ENCODE measurements at places on chromosomes 7 and 10.

DNA sequence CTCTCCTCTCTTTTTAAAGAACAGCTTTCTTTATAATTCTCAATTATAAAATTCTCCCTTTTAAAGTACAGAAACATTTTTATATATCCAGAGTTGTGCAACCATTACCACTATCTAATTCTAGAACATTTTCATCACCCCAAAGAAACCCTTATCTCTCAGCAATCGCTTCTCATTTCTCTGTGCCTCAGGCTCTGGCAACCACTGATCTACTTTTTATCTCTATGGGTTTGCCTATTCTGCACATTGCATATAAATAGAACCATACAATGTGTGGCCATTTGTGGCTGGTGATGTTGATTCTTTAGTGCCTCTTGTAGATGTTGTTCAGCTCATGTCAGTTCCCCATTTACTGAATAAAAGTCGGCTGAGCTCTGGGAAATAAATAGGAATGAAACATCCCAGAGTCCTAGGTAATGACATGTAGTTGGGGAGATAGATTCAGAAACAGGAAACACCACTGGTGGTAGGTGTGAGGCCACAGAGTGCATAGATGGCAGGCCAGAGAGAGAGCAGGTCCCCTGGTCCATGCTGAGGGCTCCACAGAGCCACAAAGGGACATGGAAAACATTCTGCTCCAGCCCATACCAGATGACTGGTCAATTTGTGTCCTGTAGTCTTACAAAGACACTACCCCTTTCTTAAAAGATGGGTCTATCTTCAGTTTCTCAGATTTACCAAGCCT, 126.5 kb downstream of the PLPP4 start:
- DNase-seq = no peak

DNA sequence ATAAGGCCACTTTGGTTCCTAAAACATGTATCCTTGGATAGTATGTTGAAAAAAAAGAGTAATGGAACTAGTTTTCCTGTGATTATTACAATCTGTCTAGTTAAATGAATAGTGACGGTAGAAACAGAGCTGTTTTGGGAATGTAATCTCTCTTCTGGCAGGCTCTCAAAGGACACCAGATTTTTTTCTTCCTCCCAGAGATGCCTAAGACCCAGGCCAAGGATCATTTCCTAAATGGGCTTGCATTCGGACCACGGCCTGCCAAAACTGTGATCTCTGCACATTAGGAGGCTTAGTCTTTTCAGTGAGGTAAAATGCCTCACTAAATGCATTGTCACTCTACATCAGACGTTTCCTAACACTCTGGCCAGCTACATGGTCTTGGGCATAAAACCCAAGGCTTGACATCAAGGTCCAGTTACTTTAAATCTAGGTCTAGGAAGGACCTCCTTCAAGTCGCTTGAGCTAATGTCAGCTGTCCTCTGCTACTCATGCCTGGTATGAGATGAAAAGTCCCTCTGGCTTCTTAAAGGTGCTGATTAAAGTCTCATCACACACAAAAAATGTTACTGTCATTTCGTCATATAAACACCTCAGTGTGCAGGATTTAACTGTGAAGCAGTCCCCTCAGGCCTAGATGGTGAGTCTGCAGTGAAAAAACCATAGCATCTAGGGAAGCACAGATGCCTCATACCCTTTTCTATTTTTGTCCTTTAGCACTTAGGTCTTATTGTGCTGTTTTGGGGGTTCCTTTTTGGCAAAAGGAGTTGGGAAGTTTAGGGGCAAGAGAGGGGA, 47.7 kb downstream of the DLD start:
- no peak for DNase-seq

DNA sequence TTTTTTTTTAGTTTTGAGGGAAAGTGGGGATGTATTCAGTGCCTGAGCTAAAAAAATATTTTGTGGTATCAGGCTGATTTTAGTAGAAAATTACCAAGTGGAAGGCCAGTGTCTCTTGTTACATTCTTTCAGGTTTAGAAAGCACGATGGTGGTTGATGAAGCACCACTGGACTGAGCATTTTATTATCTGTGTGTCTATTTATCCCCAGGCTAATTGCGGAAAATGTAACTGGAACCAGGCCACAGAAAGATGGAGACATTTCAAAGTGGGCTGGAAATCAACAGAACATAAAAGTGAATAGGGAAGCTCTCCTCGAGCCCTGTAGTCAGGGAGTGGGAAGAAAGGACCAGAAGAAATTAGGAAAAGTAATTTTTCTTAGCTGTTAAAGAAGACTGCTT, 261.0 kb downstream of the STK31 start:
- DNase-seq = no peak

- peak; percentile 22 for DNase-seq
Measured at GRCh38 chr10:80158598-80159127, 26.1 kb downstream of the PLAC9 start.

GRCh38 chr10:58782876-58783851, 270.5 kb downstream of the BICC1 start:
- no peak for DNase-seq

DNA sequence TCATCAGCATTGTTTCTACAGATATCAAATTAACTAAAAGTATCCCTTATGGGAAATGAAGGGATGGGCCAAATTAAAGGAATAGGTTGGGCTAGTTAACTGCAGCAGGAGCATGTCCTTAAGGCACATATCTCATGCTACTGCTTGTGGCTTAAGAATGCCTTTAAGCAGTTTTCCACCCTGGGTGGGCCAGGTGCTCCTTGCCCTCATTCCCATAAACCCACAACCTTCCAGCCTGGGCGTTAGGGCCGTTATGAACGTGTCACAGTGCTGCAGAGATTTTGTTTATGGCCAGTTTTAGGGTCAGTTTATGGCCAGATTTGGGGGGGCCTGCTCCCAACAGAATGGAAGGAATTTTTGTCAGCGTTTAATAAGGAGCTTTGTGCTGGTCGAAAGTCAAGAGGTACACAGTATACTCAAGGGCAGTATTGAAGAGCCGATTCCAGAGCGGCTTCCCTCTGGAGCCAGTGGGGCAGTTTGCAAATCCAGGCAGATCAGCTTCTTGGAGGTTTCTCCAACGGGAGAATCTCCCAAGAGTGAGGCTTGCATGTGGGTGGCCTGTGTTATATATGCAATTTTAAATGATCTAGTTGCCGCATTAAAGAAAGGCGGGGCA, 7.7 kb downstream of the PFKP start:
- DNase-seq = no peak

DNA sequence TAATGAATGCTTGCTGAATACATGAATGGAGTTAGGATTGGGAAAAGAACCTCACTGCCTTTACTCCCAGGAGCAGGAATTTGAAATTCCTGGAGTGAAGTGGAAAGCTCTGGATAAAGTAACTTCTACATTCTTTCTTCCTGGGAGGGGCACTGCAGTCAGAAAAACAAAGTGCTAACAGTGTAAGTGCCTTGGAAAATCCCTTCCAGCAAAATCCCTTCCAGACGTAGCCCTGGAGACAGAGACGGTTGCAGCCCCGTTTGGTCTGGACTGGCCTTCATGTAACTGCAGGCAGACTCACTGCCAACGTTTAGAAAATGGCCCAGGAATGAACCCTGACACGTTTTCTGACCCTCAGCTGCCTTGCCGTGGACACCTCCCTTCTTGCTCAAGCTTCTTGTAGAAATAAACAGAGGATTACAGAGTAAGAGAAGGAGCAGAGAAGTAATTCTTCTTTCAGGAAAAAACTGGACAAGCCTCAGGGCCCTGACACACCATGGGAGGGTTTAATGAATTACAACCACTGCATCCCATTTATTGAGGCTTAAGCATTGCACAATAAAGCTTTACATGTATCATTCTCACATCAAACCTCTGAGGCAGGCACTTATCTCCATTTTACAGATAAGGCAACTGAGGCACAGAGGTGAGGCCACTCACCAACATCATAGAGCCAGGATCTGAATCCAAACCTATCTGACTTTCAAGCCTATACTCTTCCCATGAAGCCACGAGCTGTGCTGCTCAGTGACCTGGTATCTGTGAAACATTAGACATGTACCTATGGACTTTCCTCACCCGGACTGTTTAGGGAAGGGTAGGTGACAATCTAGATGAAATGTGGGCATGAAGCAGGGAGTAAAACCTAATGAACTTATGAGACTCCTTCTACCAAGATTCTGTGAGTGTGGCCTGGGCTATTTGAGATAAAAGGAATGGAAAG, 7.8 kb downstream of the ITPRIP start:
- no peak for DNase-seq

GRCh38 chr7:25858525-25859411, 293.2 kb upstream of the NFE2L3 start:
- no peak for DNase-seq

GRCh38 chr7:138654616-138655015, 46.5 kb downstream of the SVOPL start:
- no peak for DNase-seq

GRCh38 chr7:116570306-116570705, 45.5 kb downstream of the CAV1 start:
- DNase-seq = no peak

DNA sequence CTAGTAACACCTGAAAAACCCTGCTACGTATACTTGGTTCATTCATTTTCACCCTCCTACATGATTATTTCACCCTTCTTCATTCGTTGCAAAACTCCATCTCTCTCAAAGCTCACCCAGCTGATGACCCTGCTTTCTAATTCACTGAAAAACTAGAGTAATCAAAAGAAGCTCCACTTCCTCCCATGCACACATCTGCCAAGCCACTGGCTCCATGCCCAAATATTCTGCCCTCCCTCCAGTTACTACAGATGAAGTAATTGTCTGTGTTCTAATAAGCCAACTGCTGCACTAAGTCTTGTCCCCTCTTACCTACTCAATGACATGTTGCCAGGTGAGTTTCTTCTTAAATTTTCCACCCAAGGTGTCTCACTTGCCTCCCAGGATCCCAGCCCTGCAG, 96.9 kb upstream of the CCDC71L start:
- peak; percentile 92 for DNase-seq

- DNase-seq = no peak
Measured at GRCh38 chr7:151436446-151437158, 3.3 kb downstream of the CRYGN start.

DNA sequence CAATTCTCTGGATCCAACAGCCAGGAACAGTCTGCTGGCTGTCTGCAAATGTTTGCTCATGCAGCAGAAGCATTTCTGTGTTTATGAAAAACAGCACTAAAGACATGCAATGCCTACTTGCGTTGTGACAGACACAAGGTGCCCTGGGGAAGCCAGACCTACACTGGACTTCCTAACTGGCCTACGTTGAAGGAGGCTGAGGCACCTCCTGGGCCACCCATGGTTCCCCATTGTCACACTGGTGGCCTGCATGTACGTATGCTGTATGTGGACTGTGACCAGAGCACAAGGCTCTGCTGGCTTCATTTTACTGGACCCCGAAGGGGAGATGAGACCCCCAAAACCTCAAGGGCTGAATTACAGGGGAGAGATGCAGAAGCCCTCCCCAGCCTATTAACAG, 27.7 kb downstream of the PSAP start:
- DNase-seq = no peak

DNA sequence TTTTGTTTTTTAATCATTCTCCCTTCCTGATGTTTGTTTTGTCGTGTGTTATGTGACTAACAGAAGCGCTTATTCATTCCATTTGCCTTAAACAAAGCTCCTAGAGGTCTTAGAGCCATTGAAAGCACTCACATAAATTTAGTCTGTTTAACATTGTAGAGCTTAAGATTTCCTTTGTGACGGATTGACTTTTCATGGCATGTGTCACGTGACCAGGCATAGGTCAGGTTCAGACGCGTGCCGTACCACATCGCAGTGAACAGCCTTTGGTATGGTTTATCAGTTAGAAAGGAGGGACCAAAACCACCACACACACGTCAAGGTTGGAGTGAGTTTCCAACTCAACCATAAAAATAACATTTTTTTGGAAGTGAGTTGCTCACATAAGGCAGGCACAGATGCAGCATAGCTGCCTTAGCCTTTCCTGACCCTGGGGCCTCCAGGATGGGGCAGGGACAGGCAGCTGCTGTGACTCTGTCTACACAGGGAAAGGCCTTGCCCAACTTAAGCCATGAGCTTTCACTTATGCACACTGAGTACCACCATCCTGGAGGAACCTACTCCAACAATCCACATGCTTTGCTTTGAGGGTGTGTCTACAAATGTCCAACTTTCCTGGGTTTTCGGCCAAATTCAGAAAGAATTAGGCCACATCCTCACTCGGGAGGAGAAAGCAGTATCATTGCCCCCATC, 55.5 kb downstream of the WDFY4 start:
- DNase-seq = no peak

GRCh38 chr10:104256335-104256961, 1.8 kb downstream of the GSTO1 start:
- DNase-seq = no peak

Measured in AML-193 (cell line).